GM12891 (cell line): ENCODE measurements at places on chromosomes 2 and 18.

GRCh38 chr18:64244571-64244970 lies 95.7 kb upstream of the LINC00305 start:
- no peak for DNase-seq

GRCh38 chr2:70553584-70554337 lies at the start of gene TGFA:
Gene TGFA (minus strand): TSS chr2:70553826. CDS start chr2:70553767, 59 bp downstream.
- peak; percentile 51 for DNase-seq

DNA sequence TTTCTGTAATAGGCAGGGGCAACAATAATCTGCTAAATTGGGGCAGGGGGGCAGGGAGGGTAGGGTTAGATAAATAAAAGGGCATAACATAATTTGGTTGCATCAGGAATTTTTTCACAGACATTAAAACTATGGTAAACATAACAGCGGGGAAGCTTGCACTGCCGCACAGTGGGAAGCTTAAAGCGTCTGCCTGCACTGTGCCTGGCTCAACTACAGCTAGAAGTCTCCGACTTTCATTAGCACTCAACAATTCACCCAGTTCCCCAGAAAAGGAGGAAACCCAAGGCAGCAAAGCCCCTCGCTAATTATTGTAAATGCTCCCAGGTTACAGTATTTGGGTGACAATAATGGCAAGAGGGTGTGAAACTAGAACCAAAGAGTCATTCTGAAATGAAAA lies 562.9 kb downstream of the ARHGAP15 start:
- no peak for DNase-seq

DNA sequence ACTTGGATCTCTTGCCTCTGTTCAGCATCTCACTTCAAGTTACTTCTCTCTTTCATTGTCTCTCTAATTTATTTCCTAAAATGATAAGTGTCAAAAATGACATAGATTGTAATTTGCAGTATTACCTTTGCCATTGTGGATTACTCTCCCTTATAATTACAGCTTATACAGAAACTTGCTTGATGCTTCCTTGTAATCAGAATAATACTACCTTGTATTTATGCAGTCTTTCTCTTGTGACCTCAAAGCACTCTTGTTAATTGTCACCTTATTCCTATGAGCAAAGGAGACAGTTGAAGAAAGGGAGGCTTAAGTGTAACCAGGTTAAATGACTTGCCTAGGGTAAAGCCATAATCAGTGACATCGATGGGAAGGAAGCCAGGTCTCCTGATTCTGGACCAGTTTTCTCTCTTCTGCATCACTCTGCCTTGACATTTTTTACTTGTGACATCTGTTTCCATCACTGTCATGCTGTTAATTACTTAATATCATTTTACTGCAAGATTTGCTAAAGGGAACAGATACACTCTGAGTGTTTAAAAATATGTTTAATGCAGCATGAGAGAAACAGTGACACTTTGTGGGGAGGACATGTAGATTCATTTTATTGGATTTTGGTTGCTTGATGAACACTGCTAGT lies 388.6 kb downstream of the PARD3B start:
- no peak for DNase-seq

GRCh38 chr2:200479692-200480265 lies 30.1 kb downstream of the KCTD18 start:
- no peak for DNase-seq

GRCh38 chr2:18153741-18154140 lies 275.3 kb downstream of the KCNS3 start:
- no peak for DNase-seq

- DNase-seq: no peak
Observed at GRCh38 chr18:713135-713490, 683 bp upstream of the ENOSF1 start.
